ENCODE measurements at places on chromosomes 12 and 14. TPM values are rescaled to one million over a fixed set of nuclear protein-coding genes. Genes with fewer than 3 reads are reported as not detected.
A peak's percentile ranks its signal among the peaks of the same experiment; 100 is the strongest.

Gene TAMALIN
- 6.9 TPM for polyA plus RNA-seq

Gene PLEKHH1
- polyA plus RNA-seq, result 29.5 TPM

Gene IGF1
- polyA plus RNA-seq, result 8.0 TPM

Gene TMTC1
- polyA plus RNA-seq, result 1.1 TPM

Gene ISCA2
- polyA plus RNA-seq, result 25.3 TPM

Gene SYNDIG1L
- polyA plus RNA-seq, result 0.06 TPM

Gene CCDC38
- 0.58 TPM for polyA plus RNA-seq

Gene FGF23
- polyA plus RNA-seq, result 10.1 TPM

Gene PPFIA2
- polyA plus RNA-seq, result 0.55 TPM

Gene LALBA
- not detected for polyA plus RNA-seq

DNA sequence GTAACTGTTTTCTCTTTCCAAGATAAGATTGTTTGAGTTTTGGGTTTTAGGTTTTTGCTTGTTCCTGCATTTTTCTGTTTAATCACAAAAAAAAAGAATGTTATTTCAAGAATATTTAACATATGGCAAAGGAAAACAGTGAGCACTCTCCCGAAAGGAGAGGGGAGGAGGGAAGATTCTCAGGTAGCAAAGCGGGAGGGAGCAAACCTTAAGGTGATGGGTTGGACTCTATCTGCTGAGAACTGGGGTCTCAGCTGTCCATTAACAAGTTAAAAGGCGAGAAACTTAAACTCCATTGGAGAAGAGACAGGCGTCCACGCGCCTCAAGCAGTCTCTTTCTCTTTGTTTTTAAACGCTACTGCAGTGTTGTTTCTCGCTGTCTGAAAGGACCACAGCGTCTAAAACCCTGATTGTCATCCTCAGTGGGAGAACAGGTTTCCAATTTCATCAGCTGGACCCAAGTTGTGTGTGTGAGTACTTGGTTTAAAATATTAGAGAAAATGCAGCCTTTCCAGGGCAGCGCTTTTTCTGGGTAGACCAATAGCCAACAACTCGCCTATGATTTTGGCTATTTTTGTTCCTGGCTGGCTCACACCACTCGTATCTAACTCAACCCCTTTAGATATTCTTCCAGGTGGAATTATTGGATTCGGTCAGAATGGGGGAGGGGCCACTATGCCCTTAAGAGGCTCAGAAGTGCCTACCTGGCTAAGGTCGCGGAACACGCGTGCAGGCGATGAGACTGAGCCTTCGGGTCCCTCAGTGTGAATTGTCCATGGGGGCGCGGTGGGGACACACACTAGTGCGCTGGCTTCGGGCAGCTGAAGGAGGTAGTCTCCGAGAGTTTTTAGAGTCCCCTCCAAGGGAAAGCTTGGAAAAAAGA lies 8.2 kb downstream of the SIX1 start:
- DNase-seq, result no peak

DNA sequence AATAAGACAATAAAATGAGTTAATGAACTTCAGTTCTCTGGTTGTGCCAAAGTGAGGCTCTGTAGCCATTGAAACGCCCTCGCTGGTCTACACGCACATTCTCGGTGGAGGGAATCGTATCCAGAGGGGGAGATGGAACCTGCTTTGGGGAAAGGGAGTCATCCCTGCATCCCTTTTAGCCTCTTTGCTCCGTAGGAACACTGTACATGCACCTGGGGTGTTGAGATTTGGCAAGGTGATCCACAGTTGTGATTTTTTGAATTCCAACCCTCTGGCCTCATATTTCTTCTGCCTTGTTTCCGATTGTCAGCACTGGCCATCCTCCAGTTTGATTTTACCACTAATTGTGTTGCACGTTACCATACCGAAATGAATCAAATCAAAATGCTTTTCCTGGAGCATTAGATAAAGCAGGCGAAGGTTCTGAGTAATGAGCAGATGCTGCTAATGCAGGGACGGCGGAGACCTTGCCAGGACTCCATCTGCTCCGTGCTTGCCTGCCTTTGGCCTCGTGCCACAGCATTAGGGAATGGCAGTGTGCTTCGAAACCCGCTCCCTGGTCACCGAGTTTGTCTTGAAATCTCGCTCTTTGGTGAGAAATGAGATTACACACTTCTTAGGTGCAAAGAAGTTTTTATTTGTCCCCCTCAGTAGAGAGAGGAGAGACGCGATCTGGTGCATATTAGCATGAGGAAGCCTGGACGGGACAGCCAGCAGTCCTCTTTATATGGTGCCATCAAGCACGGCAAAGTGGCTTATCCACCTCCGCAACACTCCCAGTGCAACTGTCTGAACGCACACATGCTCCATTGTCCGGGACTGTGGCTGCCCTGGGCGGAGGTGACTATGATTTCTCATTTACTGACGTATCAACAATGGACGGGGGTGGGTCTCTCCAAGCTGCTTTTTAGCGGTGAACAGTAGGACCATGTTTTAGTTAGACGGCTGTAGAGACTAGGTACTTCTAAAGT lies 59.1 kb downstream of the FBXW8 start:
- no peak for DNase-seq

GRCh38 chr14:68442828-68443629 lies 349.8 kb downstream of the ZFP36L1 start:
- DNase-seq, result no peak

DNA sequence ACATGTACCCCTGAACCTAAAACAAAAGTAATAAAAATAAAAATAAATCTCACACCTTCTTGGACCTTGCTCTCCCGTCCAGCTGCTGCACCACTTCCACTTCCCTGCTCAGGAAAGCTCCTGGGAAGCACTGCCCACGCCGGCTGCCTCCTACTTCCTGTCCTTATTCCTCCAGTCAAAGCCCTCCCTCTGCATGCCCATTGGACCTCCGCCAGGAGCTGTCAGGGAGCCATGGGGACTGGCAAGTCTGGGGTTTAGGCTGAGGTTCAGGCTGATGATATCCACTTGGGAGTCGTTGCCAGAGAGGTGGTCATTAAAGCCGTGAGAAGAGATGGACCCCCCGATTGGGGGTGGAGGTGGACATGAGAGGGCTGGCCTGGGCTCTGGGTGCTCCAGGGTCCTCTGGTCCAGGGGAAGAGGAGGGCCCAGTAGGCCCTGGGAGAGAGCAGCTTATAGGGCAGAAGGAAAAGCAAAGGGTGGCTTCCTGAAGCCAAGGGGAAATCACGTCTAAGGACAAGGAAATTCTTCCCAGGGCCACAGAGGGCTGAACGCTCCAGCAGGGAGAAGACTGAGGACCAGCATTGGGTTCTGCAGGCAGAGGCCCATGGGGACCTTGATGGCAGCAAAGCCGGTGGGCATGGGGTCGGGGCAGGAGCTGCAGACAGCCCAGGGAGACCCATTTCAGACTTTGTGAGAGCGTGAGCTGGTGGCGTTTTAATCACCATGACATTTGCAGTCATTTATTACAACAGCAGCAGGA lies 78.7 kb downstream of the FZD10 start:
- DNase-seq, result no peak

GRCh38 chr12:54215989-54216796 lies 27.4 kb upstream of the SMUG1 start:
- DNase-seq, result no peak

DNA sequence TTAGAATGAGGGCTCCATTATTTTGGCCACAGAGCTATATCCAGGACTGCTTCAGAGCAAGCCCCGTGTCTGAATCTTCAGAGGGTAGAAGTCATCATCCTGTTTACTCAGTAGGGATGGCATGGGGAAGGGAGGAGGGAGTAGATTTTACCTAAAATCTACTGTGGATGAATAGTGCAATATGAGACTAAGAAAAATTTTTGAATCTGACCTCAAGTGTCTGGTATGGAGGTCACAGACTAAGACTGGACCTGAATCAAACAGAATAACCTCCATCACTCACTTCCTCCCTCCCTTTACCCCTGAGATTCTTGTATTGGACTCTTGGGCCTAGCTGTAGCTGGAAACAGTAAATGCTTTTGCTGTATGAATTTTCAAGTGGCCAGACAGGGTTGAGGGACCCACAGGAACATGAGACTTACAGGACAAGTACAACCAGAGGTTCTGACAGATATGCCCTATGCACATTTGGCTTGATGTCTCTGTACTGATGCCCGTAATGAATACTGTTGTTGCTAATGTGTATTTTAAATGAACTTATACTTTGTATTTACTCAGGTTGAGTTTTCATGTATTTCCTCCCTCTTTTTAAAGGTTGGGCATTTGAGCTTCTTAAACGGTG lies 78.5 kb downstream of the CCDC91 start:
- DNase-seq, result no peak

GRCh38 chr12:119826661-119827445 lies 50.3 kb downstream of the CIT start:
- DNase-seq, result no peak

DNA sequence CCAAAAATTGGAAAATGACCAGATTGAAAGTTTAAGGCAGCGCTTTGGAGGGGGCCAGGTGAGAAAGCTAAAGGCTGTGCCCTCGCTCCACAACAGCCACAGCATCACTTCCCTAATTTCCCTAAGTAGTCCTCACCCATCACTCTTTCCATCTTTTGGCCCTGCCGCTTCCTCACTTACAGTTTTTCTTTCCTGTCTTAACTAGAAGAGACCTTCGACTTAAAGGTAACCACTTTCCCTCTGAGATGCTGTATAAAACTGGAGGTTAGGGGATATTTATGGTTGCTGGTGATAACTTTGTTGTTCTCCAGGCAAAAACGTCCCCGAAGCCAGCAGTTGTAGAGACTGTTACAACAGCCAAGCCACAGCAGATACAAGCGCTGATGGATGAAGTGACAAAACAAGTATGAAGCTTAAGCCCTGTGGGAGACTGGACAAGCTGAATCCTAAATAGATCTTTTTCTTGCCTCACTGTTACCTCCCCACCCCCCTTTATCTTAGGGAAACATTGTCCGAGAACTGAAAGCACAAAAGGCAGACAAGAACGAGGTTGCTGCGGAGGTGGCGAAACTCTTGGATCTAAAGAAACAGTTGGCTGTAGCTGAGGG lies 4.3 kb downstream of the DDIT3 start:
- DNase-seq, result no peak

GRCh38 chr12:69266036-69266635 lies 26.8 kb downstream of the CPSF6 start:
- no peak for DNase-seq

- DNase-seq, result peak; percentile 67
Measured at GRCh38 chr12:15584366-15585041, 204.7 kb downstream of the EPS8 start.

GRCh38 chr12:77202457-77203060 lies 137.2 kb upstream of the E2F7 start:
- no peak for DNase-seq

DNA sequence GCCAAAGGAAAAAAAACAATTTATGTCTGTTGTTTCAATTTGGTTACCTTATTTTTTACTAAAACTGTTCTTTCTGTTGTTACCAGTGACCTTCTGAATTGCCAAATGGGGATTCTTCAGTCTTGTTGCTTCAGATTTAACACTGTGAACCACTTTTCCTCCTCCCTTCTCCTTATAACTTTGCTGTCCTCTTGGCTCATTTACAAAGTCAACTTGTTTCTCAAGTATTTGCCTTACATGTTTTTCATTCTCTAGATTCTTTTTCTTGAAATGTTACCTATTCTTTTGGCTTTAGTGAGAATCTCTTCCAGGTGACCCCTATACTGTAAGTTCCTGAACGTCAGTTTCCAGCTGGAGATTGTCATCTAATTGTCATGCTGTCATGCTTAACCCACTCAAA lies 19.4 kb downstream of the FUT8 start:
- DNase-seq, result no peak

DNA sequence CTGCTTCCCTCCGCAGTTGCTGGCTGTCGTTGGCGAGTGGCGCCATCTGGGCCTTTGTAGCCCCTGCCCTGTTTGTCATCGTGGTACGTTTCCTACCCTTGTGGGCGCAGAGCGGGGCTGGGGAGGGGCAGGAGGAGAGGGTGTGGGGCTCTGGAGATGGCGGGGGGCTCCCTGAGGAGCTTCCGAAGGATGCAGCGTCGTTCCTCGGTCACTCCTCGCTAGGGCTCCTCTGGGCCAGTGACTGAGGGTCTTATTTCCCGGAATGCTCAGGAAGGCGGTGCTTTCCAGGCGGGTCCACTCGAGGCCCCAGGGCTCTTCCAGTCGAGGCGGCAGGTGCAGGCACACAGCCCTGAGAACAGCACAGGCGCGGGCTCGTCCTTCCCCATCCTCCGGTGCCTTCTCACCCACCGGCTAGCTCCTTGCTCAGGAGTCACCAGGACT lies 167.1 kb downstream of the ADGRD1 start:
- DNase-seq, result no peak

DNA sequence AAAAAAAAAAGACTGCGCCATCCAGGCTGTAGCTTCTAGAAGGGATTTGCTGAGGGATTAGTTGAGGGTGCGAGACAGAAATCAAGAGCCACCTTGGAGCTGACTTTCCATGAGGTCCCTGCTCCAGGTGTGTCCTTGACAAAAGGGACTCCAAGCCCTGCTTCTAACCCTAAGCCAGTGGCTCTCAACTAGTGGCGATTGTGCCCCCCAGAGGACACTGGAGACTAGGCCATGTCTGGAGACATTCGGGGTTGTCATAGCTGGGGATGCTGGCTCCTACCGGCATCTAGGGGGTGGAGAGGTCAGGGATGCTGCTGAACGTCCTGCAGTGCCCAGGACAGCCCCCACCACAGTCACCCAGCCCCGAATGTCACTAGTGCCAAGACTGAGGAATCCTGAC lies 40.6 kb downstream of the SPRING1 start:
- DNase-seq, result no peak
